ENCODE measurements at places on chromosomes 4 and X. TPM values are rescaled to one million over a fixed set of nuclear protein-coding genes. Genes with fewer than 3 reads are reported as not detected.

GRCh38 chr4:19850909-19851308 is 400.8 kb upstream of the SLIT2 start:
- peak; percentile 31 for DNase-seq

DNA sequence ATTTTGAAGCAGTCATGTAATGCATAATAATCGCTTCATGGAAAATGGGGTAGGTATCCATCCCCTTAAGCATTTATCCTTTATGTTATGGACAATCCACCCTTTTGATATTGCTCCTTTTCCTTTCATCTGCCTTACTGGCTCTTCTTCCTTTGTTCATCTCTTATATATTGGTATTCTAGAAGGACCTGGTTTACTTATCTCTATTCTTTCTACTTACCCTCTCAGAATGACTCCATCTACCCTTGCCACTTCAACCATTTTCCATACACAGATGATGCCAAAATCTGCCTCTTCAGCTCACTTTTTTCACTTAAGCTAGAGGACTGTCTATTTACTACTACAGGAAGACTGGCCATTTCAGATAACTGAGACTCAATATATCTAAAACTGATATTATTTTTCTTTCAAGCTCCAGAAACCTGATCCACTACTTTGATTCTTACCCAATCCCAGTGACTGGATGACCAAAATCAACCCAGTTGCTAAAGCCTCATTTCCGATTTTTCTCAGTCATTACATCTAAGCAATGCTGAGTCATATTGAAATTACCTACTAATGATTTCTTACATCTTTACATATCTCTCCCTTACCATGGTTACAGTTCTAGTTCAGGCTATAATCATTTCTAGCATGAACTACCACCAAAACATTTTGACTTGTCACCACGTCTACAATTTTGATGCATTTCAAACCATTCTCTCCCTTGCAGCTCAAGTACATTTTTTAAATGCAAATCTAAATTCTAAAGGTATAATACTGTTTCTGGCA is 93.7 kb downstream of the FAAH2 start:
- DNase-seq = no peak

- DNase-seq = no peak
Measured at GRCh38 chrX:151396042-151396824, 773 bp upstream of the VMA21 start.

DNA sequence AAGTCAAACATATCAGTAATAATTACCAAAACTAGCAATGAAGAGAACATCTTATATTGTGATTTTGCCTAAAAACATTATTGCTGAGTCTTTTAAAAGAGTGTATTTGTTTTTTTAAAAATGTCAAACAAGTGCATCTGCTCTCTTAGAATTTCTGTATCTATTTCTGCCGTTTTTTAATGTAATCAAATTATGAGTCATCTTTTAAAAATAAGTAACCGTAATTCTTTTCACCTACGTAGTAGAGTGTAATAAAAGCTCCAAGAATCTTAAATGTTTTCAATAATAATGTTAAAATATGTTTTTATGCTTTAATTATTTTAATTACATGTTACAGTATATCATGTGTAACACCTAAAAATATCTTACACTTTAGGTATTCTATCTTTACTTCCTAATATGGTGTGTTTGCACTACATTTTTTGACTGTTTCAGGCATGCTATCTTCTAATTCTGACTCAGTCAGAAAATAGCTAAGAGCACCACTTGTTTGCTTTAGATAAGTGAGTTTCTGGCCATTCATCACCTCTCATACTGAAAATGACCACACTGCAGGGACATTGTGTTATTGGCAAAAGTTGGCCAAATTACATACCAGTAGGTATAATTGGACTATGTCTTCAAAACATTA is 368.5 kb downstream of the PCDH7 start:
- peak; percentile 85 for DNase-seq

DNA sequence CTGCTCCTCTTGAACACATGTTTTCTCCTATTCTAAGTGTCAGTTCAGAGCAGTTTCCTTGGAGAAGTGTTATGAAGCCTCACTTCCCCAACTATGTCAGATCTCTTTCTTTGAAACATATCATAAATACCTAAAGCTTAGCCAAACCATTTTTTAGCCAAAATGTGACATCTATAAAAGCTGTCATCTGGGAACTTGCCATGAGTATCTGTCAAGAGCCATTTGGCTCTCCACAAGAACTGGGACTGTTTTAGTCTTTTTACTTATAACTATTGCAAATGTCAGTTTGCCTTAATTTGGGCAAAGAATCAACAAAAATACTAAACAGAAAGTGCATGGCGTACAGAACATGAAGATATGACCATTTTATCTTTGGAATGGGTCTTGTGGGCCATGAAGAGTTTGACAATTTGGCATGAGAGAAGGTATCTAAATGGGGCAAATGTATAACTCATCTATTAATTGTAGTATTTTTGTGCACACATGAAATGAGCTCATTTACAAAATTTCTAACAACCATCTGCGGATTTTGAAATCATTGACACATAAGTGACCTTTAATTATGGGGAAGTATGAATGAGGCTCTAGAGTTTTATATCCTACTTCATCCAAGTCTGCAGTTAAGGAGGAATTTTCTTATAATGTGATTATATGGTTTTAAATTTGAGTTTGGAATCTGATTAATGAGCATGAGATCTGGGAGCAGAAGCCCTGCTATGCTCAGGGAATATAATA is 129.1 kb upstream of the PACRGL start:
- DNase-seq = no peak

GRCh38 chr4:2289311-2289954 is 27.5 kb upstream of the MXD4 start:
- no peak for DNase-seq

DNA sequence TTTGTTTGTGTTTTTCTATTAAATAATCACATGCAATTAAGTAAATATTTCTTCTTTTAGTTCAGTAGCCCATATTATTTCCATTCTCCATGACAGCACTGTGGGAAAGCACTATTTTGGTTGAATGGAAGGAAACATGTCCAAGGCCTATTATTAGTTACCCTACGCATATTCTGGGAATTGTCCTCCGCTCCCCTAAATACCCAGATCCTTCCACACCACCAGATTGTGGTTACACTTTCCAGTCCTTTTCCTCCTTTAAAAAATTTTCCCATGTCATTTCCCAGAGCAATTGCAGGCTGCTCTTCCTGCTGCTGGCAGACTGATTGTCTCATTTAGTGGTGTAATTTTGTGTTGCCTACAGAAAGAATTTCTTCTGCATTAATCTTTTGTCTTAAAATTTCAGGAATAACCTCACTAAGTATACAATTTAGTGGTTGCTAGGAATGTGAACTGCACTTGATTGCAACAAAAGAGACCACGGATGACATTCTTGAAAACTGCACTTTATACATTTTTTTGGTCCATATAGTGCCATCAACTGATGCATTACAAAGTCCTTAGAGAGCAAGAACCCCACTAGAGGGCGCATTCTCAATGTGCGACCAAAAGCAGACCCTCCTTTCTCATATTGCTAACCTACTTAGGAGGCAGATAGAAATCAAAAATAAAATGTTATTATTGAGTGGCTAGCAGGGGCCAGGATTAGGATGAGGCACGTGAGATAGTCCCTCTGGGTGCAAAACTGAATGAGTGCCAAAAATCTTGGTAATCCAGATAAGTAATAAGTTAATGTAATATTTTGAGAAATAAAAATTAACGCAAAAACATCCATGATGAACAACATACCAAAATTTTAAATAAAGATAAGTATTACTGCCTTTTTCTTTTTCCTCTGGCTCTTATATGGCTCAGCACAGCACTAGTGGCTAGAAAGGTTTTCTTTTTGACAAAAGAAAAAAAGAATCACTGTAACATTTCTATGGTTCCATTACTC is 98.8 kb upstream of the IQCM start:
- peak; percentile 65 for DNase-seq

DNA sequence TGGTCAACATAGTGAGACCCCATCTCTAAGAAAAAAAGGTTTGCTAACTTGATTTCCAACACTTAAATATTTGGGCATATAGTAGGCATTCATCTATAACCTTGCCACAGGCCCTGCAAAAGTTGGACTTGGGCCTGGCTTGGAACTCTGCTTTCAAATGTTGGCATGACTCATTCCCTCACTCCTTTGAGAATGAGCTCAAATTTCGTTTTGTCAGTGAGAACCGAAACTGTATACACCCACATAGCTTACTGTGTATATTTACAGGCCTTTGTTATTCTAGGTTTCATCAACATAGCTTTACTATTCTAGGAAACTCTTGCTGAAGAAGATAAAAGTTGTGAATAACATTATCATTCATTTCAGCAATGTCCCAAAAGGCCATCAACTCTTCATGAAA is 88.7 kb upstream of the ELOVL6 start:
- DNase-seq = no peak

DNA sequence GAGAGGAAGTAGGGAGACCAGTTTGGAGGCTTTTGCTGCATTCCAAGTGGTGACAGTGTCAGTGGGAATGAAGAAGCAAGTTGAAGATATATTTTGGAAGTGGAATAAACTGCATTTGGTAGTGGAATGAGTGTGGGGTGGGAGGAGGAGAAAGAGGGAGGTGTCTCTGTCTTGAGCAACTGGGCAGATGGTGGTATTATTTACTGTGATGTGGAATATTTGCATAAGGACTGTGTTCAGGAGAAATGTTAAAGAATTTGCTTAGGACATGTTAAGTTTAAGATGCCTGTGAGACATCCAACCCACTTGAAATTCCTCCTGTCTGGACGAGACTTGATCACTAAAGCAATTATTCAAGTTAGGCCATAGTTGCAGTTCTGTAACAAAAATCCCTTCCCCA is 448.9 kb upstream of the AMOT start:
- no peak for DNase-seq

DNA sequence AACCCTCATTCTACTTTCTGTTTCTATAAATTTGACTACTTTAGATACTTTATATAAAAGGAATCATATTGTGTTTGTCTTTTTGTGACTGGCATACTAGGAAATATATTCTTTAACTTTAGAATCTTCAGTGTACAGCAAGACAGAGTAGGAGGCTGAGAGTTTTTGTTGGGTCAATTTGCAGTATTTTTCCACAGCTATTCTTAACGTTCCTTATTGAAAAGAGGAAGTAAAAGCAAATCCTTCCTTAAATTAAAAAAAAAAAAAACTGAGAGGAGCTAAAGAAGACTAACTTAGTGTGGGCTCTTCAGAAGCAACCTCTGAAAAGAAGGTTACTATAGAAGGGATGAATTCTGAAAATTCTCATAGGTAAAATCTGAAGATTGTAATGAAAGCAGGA is 1194.6 kb downstream of the ADGRL3 start:
- DNase-seq = no peak

DNA sequence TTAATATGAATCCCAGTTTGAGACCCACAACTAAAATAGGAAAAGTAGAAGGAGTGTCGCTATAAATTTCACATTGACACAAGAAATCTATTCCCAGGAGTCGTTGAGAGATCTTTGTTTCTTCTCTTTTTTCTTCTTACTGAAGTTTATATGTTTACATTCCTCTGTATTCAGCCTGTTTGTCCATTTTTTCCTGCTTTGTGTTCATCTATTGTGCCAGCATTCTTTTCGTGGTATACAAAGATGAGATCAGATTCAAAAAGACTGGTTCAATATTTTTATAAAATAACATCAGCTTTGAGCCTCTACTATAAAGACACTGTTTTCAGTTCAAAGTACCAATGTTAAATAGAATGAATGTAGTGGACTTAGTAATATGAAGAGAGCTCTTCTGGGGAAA is 95.4 kb upstream of the MYOZ2 start:
- no peak for DNase-seq

DNA sequence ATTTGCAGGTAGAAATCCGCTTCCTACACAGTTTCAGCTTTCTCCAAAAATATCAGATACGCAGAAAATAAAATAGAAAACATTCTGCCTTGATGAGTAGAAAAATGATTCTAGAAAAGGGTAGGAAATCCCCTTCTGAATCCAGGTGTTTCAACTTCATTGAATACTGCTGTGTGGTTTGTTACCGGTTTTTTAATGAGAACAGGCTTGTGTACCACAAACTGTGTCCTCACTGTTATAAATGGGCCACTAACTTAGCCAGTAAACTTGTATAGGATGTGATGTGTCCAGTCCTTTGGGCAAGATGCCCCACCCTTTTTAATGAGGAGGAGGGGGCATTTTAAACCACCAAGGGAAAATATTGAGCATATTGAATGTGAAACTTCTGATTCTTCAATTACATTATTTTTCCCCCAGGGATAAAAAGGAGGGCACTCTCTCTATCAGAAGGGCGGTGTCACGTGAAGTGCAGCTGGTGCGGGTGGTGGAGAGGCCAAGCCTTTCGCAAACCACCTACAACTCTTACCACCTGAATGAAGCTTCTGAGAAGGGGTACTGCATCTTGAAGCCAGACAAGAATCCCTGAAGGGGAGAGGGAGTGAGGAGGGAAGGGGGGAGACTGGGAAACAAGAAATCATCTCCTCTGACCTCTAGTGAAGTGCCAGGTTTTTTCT is 4.5 kb downstream of the CXXC4 start:
- DNase-seq = no peak

DNA sequence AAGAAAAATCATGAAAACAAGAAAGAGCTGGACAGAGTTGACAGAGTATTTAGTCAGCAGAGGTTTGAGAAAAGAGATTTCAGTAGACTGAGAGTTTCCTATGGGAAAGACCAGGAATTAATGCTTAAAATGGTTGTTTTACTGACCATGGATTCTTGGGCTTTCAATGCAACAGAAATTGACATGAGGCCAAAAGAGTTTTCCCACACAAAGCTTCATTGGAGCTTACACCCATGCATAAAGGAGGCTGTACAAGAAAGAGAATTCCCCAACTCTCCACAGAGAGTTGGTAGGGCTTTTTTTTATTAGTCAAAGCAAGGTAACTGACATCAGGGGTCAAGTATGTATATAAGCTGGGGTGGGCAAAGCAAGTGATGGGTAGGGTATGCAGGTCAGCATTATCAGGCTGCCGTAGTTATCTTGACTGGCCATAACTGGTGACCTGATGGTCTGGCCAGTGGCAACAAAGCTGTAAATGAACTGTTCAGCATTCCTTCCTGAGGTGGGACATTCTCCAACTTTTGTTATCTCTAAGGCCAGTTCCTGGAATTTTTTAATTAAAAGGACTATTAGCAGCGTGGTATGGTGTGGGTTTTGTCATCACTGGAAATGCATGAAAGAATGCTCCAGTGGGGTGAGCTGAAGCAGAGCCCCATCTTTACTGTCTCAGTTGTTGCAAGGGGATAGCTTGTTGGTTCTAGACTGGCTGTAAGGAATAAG is 117.0 kb downstream of the ADAM29 start:
- no peak for DNase-seq

DNA sequence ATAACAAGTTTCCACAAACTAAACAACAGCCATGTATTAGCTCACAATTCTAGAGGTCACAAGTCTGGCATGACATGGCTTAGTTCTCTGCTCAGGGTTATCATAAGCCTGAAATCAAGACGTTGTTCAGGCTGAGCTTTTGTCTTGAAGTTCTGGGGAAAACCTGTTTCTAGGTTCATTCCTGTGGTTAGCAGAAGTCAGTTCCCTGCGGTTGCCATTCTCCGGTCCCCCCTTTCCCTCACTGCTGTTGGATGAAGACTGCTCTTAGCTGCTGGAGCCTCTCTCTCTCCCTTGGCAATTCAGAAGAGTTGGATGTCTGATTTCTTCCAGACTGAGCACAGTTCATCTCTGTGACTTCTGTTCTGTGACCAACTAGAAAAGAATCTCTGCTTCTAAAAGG is 962.6 kb downstream of the PCDH7 start:
- no peak for DNase-seq

DOCK11 gene
- polyA plus RNA-seq = 0.37 TPM

SLC49A3 gene
- polyA plus RNA-seq = 4.2 TPM

IL1RAPL2 gene
- not detected for polyA plus RNA-seq

COL4A6 gene
- polyA plus RNA-seq = 0.33 TPM

SSX2B gene
- not detected for polyA plus RNA-seq

PARM1 gene
- polyA plus RNA-seq = 0.02 TPM

GSX2 gene
- polyA plus RNA-seq = not detected

GPC4 gene
- not detected for polyA plus RNA-seq
